Right ventricle myocardium superior (tissue), 1 donor: ENCODE measurements at places on chromosomes 11 and 22. TPM values are rescaled to one million over a fixed set of nuclear protein-coding genes. Genes with fewer than 3 reads are reported as not detected.

DNA sequence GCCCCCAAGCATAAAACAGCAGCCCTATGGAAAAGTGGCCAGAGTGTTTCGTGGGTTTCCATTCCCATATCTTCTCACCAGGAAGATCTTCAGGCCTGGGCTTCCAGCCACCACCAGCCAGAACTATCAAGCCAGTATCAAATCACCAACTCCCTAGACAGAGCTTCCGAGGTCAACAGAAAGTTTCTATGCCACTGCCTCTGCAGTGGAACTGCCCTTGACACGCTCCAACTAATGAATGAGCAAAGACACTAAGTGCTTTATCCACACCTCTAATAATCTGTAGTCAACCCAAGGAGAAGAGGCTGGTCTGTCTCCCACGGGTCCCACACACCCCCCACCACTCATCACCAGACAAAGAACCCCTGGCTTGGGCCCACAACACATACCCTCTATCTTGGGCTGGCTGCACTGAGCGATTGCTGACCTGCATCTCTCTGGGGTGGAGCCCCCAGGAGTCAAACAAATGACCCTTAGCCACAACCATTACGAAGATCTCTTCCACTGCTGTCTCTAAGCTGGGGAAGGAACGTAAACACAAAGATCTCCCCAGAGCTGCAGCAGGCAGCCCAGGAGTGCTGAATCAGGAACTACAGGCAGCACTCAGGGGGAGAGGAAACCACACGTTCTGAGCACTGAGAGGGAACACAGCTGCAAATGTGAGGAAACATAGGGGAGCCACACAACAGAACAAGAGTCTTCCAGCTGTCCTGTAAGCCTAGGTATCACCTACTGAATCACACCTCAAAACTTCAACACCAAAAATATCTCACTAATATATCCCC lies 9.7 kb downstream of the OR5AN1 start:
- DNase-seq: no peak

DNA sequence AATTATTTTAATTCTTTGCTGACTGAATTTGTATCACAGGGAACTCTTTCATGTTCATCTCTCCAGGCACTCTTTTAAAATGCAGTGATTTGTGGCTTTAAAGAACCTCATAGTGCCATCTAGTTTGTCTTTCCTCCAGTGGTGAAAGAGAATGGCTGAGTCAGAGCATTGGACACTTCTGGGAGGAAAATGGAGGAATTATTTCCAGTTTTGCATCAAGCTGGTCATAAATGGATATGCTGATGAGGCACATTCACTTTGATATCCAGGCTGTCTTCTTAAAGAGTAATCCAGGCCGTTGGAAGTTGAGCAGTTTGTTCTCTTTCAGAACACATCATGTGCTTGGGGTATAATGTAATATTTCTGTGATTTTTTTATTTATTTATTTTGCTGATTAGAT lies 273.7 kb downstream of the DDX10 start:
- no peak for DNase-seq

DNA sequence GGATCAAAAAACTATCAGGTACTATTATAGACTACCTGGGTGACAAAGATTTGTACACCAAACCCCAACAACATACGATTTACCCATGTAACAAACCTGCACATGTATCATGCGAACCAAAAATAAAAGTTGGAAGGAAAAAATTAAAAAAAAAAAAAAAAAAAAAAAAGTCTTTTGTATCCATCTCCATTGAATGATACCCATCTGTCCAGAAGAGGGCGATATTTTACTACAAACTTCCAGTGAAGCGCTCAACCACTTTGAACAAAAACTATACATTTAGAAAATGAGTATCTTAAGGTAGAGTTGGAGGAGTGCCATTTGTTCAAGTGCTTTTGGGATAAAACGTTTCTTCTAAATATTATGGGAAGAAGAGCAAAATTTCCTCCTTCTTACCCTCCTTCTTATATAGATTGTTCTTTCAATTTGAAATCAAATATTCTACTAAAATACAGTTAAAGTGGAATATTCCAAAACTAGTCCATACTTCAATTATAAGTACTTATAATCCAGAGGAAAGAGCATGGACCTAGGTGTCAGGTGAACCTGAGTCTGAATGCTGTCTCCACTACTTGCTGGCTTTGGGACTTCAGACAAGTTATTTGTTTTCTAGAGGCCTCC lies 23.3 kb downstream of the ARL14EP start:
- DNase-seq: no peak

- no peak for DNase-seq
Measured at GRCh38 chr11:95296621-95297025, 65.6 kb upstream of the SESN3 start.

DNA sequence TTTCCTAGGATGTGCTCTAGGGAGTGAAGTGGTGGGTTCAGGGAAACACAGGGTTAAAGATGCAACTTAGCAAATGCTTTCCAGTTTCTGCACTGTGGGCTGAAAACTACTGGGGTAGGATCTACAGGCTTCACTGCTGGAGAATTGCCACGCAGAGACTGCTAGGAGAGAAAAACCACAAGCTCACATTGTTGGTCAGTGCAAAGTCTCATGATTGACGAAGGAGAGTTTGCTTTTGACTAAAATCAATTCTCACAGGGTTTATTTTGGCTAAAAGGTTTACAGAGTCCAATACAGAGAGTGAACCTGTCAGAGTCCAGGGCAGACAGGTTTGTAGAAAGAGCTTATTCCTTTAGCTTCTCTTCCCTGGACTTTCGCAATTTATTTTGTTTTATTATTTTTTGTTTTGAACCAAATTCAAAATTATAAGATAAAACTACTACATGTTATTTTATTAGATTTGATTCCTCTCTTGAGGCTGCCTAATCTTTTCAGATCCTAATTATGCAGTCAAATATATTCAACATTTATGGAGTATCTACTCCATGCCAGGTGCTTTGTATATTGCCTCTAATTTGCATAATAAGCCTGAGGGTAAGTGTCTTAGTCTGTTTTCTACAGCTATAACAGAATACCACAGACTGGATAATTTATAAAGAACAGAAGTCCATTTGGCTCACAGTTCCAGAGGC lies 64.7 kb downstream of the MTNR1B start:
- DNase-seq: no peak

- peak; percentile 81 for DNase-seq
Measured at GRCh38 chr22:31082606-31083376, 1.7 kb downstream of the SMTN start.

GRCh38 chr11:127003260-127003981 lies 2.9 kb upstream of the KIRREL3 start:
- DNase-seq: no peak

GRCh38 chr11:31417357-31417756 lies 47.7 kb downstream of the DNAJC24 start:
- DNase-seq: no peak

- no peak for DNase-seq
Measured at GRCh38 chr11:96978751-96979150, 588.9 kb downstream of the JRKL start.

The FOLR2 gene
- total RNA-seq: 27.1 TPM

The TSGA10IP gene
- not detected for total RNA-seq

The ANKK1 gene
- not detected for total RNA-seq
